ENCODE measurements at places on chromosomes 13 and 19.

DNA sequence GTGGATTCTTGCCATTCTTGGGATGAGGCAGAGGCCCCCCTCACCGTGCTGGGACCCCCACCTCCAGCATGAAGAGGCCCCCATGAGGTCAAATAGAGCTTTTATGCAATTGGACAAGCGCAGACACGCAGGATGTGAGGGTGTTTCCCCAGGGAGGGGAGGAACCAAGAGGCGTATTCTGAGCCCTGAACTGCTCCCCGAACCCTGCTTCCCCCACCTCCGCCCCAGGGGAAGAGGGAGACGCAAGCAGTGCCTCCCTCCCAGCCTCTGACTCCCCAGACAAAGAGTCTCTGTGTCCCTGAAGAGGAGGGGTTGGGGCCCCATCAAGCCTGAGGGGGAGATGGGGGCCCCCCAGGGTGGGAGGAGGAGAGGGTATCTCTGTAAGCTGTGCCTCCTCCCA is 1.3 kb upstream of the RDH8 start:
- DNase-seq, result no peak

DNA sequence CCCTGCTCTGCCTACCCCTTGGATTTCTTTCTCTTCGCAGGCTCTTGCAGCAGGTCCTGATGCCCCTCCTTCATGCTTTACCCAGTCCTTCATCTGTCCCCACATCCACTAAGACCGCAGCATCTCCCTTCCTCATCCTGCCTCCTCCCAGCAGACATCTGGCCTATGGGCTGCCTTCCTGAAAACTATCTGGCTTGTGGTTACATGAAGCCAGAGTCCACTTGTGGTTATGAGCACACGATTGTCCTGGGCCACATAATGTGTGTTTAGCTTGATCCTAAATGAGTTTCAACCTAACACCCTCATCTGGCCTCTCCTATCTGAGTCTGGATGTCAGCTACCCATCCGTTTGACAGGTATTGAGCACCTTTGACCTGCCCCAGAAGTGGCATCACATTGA is 5.5 kb upstream of the ZNF175 start:
- no peak for DNase-seq

DNA sequence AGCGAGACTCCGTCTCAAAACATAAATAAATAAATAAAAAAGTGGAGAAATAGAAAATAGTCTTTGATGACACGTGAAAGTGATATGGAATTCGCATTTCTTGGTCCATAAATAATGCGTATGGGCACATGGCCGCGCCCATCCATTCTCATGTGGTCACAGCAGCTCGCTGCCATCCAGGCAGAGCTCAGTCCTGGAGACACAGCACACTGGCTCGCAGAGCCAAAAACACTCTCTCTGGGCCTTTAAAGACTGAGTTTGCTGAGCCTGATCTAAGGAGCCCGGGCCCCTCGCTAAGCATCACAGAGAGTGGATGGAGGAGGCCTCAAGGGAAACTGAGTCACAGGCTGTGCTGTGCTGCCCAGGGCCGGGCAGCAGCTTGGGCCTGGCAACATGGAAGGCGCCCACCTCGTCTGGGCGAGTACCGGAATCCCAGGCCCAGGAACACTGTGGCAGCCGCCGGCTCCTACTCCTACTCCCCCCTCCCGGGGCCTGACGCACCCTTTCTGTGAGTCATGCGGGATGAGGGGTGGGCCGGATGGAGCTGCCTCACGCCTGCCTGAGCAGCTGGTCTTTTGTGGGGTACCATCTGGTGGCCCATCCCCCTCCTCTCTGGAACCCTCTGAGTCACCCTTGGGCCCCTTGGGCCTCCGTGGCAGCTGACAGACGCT is 28.9 kb upstream of the CACTIN start:
- DNase-seq, result no peak

- DNase-seq, result no peak
Observed at GRCh38 chr13:45301263-45301662, 39.7 kb downstream of the TPT1 start.

DNA sequence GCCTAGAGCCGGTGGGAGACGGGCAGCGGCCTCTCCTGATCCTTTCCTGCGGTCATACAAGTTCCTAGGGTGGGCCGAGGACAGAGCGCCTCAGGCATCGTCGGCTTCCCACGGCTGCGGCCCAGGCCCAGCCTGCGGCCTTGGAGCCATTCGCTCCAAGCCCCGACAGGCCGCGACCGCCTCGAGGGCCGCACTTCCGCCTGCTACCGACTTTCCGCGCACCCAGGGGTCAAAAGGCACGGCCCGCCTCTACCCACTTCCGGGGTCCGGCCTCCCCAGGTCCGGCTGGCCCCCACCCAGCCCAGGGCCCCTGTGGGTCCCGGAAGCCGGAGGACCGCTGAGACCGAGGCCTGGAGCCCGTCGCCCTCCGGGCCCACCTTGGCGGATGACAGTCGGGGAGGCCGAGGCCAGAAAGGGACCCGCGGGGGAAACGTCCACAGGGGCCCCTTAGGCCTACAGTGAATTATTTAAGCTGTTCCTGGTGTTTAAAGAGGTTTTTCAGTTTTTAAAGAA is 16.2 kb downstream of the ZIC2 start:
- DNase-seq, result no peak

GRCh38 chr13:42119875-42120274 is 71.4 kb downstream of the DGKH start:
- DNase-seq, result no peak

GRCh38 chr13:80571346-80572307 is 230.7 kb upstream of the SPRY2 start:
- DNase-seq, result no peak

Measured in stimulated activated CD4-positive, alpha-beta T cell treated with anti-CD3 and anti-CD28 coated beads, Interleukin-12 subunit alpha, Interleukin-12 subunit beta, amount 100 ng/mL, for 4 hours (primary cell).